ENCODE measurements at places on chromosomes 13 and 19.

DNA sequence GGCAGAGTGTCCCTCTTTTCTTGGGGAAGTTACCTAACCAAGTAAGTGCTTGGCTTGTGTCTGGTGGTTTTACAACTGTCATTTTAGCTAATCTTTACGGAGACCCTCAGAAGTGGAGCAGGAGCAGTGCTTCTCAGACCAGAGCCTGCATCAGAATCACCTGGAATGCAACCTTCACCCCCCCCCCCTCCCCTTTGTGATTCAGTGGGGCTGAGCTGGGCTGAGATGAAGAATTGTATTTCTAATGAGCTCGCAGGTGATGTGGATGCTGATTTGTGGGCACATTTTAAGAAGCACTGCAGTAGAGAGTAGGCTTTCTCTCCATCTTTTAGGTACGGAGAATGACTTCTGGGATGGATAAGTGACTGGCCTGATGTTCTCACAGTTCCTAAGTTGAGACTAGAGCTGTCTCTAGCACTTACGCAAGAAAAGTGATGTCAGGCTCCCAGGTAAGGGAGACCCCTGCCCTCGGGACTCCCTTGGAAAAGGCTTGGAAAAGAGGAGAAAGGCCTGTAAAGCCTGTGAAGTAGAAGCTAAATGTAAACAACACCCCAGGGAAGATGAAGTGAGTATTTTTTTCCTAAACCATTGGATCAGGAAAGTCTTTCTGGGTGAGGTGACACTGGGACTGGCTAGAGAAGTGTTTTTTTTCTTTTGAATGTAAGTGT is 23.3 kb upstream of the RNF113B start:
- DNase-seq: no peak

DNA sequence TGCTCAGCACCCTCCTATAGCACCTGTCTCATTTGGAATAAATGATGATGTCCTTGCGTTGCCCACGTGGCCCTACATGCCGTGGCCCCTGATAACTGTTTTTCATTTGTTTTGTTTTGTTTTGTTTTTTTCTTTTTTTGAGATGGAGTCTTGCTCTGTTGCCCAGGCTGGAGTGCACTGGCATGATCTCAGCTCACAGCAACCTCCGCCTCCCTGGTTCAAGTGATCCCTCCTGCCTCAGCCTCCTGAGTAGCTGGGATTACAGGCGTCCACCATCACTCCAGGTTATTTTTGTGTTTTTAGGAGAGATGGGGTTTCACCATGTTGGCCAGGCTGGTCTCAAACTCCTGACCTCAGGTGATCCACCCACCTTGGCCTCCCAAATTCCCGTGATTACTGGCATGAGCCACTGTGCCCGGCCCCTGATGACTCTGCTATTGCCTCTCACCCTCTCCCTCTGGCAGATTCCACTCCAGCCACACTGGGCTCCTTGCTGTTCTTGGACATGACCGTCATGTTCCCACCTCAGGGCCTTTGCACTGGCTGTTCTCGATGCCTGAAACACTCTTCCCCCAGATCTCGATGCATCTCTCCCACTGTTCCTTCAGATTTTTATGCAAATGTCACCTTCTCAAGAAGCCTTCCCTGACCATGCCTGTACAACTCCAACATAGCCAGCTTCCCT is 7.4 kb downstream of the C5AR2 start:
- DNase-seq: no peak

DNA sequence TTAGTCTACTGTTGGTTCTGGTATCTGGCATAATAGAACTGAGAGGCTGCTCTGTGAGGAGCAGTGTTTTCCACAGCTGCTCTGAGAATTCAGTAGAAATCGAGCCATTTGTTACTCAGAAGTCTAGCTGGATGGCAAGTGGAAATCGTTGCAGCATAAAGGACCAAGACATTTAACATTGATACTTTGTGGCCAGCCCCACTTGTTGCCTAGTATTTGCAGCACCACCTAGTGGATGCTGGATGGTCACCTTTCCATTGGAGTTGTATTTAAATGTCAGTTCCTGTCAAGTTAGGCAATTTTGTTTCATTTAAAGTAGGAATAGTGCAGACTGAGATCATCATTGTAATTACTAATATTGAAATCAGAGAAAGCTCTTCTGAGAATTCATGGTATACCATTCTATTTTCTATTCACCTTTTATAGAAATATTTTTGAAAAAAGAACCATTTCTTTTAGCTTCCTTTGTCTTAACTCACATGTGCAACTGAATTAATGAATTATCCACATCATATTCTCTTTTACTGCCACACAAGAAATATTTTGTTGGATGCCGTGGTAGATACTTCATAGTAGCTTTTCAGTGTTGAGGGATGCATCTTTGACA is 64.6 kb downstream of the PDS5B start:
- peak; percentile 30 for DNase-seq

DNA sequence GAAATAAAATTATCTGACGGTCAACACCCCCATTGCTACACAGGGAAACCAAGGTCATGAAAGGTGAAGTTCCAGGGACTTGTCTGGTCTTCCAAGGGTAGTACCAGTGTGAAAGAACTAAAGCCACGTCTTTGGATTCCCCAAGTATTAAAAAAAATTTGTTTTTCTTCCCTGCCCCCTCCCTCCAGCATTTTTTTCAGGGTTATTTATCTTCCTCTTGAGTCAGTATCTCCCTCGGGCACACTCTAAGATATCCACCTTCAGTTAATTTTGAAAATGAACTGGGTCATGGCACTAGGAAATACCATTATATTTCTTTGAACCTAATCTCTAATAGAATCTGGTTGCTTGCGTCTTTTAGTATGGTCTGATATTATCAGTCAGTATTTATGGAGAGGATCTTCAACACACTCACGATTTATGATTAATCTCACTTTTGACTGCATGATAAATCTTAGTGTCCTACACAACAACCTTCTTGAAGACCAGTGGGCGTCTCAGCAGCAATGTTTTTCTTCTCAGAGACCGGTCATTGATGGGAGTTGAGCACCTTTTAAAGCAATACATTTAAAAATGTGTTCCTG is 9.1 kb downstream of the ATP8A2 start:
- DNase-seq: no peak

GRCh38 chr19:34995551-34995950 is 4.6 kb upstream of the GRAMD1A start:
- DNase-seq: no peak

DNA sequence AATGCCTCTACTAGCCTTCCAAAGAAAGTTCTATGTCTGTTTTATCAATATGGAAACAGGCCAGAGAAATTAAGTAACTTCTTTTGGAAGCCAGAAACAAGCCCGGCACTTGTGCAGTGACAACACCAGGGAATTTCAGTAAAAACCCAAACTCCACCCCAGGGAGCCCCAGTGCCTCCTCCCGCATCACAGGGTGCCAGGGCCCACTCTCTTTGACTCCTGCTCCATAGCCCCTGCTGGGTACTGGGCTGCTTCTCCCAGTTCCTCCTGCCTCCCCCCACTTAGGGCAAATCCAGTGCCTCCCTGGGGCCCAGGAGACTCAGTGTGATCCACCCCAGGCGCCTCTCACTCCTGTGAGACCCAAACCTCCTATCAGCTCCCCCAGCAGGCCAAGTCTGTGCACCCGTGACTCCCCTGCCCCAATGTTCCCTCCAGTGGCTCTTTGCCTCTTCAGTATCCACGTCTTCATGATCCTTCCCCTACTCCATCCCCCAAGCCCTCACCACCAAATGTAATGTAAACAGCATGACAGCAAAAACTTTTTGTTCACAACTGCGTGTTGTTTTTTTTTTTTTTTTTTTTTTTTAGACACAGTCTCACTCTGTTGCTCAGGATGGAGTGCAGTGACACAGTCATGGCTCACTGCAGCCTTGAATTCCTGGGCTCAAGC is 2.3 kb upstream of the FFAR3 start:
- no peak for DNase-seq

DNA sequence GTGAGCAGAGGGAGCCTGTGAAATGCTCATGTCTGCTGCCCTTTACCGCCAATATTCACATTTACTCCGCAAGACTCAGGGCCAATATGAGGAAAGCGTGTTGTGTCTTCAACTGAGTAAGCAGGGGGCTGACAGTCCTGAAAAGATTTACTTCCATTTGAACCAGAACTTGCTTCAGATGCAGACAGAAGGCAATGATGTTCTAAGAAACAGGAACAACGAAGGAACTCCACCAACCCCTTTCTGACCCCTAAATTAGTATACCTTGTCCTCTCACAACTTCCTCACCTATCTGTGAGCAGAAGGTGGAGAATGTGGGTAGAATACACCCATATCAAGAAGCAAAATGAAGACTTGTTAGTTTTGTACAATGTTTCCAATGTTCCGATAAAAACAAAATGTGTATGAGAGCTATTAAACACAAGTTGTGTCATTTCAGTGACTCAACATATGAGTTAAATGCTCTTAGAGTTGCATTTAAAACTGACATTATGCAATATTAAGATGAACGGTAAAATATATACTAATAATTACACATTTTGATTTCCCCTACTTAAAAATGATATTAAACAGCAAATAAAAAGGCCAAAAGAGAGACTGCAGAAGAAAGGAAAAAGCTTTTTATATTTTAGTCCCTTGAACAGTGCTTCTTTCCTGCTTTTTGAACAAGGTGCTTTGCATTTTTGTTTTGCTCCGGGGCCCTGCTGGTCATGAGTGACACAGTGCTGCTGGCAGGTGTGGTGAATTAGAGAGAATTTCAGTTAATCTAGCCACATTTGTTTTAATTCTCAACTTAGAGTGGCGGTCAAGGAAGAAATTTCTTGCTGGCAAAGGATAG is 16.0 kb downstream of the TMEM272 start:
- no peak for DNase-seq

DNA sequence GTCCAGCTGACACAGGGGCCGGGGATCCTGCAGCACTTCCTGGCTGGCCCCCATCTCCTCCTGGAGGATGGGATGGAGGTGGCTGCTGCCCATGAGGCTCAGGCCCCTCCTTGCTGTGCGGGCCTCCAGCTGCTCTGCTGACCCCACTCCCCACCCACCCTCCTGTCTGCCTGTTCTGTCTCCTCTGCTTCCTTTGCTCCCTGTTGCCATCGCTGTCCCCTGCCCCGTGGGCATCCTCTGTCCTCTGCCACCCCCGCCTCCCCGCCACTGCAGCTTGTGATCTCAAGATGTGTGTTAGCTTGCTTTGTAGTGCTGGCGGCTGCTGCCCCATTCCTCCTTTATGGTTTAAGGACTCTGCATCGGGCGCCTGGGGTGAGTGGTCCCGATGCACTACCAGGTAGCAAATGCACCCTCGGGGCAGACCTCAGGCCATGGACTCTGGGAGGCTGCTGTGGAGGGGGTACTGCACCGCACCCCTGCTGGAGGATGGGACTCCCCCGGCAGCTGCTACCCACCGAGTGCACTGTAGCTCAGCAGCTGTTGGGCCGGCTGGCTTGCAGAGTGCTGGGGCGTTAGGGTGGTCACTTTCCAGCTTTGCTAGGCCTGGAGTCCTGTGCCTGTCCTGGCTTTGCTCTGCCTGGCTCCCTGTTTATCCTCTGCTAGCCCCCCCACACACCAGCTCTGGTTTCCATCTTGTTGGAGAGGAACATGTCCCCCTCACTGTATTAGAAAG is 15.8 kb upstream of the C19orf33 start:
- DNase-seq: no peak

DNA sequence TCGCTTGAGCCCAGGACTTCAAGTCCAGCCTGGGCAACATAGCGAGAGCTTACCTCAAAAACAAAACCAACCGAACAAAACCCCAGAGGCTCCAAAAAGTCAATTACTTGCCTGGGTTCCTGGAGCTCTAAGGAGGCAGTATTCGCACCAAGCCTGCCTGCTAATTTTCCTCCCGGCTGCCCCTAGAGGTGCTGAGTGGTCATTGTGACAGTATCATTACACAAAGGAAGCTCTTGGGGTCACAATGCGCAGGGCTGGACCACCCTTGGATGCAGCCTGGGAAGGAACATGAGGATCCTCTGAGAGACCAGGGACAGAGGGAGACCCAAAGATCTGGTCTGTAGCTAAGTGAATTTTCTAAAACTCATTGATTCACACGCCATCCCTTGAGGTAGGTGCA is 8.5 kb upstream of the PEX11G start:
- DNase-seq: no peak
